ENCODE measurements at places on chromosomes 3 and 15. TPM values are rescaled to one million over a fixed set of nuclear protein-coding genes. Genes with fewer than 3 reads are reported as not detected.

DNA sequence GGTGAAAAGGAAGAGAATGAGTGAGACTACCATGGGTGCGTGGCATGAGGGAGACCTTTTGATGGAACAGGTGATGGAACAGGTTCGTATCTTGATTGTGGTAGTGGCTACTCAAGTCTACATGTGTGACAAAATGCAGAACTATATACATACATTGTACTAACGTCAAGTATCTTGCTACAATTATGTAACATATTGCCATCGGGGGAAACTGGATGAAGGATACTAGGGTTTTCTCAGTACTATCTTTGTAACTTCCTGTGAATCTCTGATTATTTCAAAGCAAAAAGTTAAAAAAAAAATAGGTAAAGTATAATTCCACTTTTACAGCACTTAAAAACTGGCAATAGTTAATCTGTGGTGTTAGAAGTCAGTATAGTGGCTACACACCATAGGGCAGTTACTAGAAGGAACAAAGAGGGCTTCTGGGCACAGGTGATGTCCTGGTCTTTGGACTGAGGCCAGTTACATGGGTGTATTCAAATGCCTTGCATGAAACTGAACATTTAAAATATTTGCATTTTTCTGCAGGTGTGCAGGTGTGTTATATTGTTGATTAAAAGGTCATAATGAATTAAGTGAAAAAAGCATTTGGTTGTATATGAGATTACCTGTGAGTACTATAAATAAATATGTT lies 61.4 kb downstream of the LRRK1 start:
- no peak for DNase-seq

The FRMD5 gene
- total RNA-seq, result 12.2 TPM

The ANKRD63 gene
- 1.4 TPM for total RNA-seq

DNA sequence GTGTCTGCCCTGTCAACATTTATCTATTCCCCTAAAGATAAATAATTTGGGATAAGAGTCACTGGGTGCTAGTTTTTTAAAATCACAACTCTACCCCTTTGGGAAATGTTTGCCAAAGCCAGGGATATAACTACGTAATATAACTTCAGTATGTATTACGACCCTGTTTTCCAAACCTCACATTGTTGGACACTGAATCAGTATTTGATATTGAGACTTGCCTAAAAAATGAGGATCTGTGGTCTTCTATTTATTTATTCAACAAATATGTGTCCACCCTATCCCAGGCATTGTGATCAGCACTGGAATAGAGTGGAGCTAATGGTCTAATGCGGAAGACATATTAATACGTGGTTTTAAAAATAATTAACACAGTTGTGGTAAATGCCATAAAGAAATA lies 4.5 kb upstream of the MGA start:
- DNase-seq, result peak; percentile 65

DNA sequence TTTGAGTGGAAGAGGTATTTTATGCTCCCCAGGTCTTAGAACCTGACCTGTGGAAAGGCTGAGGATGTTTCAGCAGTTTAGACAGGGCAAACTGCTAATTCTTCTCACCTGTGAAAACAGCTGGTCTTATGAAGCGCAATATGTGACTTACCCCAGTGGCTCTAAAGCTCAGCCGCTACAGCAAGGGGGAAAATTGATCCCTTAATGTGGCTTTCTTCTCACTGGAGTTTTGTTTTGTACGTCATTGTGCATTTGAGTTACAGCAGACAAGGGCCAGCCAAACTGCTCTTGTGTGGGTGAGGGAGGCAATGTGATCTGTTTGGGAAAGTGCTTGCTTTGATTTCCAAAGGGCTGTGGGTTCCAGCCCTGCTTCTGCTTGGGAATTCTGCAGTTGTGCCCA lies 293.4 kb upstream of the LRRFIP2 start:
- DNase-seq, result no peak

- peak; percentile 88 for DNase-seq
Measured at GRCh38 chr15:100338971-100339444, 2.8 kb downstream of the ADAMTS17 start.

- no peak for DNase-seq
Measured at GRCh38 chr3:29373131-29373680, 92.3 kb downstream of the RBMS3 start.

GRCh38 chr3:127723011-127723567 lies 50.3 kb downstream of the ABTB1 start:
- no peak for DNase-seq

GRCh38 chr15:92365906-92366305 lies 27.8 kb upstream of the ST8SIA2 start:
- DNase-seq, result no peak

DNA sequence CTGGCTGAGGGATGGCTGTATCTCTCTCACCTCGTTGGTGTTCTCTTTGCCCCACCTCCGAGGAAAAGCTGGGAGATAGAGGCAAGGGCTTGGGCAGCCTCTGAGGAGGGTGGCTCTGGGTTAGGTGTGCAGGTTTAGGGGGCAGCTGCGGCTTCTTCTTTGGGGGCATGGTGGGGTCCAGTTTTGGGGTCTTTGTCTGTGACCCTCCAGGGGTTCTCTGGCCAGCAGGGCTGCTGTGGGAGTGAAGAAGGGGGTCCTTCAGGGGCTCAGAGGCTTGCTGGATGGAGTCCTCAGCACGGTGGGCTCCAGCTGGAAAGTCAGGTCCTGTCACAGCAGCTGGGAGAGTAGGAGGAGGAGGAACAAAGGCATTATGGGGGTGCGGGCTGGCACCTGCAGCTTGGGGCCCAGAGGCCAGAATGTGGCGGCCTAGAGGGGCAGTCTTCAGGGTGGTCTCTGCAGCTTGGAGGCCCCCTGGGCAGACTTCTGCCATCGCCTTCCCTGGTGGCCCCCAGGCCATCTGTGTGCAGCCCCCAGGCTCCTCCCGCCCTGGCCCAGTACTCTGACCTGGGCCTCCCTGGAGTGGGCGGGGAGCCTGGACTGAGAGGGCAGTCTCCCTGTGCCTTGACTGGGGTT lies 7.0 kb downstream of the XIRP1 start:
- DNase-seq, result no peak

DNA sequence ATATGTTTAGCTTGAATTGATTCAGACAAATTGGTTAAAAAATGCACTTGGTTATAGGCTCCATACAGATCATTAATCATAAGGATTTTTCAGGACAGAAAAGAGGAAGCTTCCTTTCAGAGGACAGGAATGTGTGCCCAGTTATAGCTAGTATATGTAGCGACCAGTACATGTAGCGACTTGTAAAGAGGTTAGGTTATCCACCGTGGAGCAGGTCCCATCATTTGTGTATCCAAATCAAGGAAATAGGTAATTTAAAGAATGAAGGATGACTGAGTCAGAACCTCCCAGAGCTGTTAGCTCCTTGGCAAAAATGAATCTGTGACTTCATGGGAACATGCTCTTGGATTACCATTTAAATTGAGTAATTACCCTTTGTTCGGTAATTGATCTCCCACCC lies 15.8 kb upstream of the P2RY12 start:
- no peak for DNase-seq

The RBPMS2 gene
- total RNA-seq, result not detected

- no peak for DNase-seq
Measured at GRCh38 chr3:189902230-189903186, 218.2 kb downstream of the P3H2 start.

The AADACL2 gene
- not detected for total RNA-seq

The GDPGP1 gene
- 6.6 TPM for total RNA-seq

The INSYN1 gene
- total RNA-seq, result not detected

DNA sequence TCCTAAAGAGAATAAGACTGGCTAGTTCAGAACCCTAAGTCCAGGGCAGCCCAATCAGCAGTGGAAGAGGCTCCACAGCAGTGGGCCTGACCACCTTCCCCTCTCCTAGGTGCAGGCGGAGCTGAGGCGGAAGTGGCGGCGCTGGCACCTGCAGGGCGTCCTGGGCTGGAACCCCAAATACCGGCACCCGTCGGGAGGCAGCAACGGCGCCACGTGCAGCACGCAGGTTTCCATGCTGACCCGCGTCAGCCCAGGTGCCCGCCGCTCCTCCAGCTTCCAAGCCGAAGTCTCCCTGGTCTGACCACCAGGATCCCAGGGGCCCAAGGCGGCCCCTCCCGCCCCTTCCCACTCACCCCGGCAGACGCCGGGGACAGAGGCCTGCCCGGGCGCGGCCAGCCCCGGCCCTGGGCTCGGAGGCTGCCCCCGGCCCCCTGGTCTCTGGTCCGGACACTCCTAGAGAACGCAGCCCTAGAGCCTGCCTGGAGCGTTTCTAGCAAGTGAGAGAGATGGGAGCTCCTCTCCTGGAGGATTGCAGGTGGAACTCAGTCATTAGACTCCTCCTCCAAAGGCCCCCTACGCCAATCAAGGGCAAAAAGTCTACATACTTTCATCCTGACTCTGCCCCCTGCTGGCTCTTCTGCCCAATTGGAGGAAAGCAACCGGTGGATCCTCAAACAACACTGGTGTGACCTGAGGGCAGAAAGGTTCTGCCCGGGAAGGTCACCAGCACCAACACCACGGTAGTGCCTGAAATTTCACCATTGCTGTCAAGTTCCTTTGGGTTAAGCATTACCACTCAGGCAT lies 33.7 kb downstream of the VIPR1 start:
- peak; percentile 53 for DNase-seq

GRCh38 chr3:196740481-196741248 lies 1.0 kb downstream of the PAK2 start:
- peak; percentile 68 for DNase-seq

DNA sequence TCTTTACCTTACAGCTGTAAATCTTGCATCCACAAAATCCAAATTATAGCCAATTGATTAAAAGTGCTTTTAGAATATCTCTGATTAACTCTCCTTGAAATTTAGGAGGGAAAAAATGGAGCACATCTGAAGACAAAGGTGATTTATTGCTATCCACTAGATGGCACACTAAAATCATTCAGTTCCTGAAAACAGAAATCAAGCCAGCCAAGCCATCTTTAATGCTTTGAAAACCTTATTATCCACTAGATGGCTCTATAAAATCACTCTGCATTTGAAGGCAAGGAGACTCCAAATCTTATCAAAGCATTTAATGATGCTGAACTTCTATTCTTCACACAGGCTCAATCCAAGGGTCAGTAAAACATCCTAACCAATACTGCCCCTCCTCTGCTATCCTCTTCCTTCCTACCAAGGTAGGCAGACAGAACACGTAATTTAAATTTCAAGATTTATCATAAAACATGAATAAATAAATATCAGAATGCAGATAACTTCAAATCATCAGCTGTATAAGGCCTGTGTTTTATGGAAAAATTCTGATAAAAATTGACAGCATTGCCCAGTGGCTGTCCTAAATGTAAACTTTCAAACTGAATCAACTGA lies 48.4 kb downstream of the GOLIM4 start:
- DNase-seq, result peak; percentile 90

GRCh38 chr15:22951381-22952280 lies 28.5 kb downstream of the CYFIP1 start:
- DNase-seq, result no peak

GRCh38 chr3:106333911-106334618 lies 465.3 kb upstream of the CBLB start:
- peak; percentile 94 for DNase-seq

GRCh38 chr3:4322635-4323034 lies 19.5 kb downstream of the SETMAR start:
- DNase-seq, result peak; percentile 38

GRCh38 chr3:48966876-48967361 lies 23.1 kb upstream of the P4HTM start:
- DNase-seq, result no peak

The CCR8 gene
- total RNA-seq, result not detected

The ZNF717 gene
- total RNA-seq, result 5.2 TPM

GRCh38 chr3:141176775-141177174 lies 54.9 kb upstream of the PXYLP1 start:
- DNase-seq, result no peak

DNA sequence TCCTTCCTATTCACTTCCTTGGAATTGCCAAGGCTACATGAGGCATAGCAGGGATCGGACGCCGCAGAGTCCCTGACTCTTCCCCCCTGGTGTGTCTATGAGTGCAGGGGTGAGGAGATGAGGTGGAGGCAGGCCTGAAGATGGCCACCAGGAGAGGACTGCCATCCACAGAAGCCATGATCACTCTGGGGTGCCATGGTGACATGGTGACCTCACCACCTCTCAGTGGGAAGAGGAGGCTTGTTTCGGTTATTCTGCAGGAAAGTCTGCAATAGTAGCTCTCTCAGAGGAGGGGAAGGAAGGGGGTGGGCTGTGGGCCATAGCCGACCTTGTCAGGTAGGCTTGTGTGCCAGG lies 57.0 kb upstream of the LIMD1 start:
- no peak for DNase-seq

- no peak for DNase-seq
Measured at GRCh38 chr3:136247436-136247835, 2.7 kb upstream of the PCCB start.

GRCh38 chr3:187080799-187081450 lies 58.4 kb downstream of the RPL39L start:
- DNase-seq, result no peak

The GALNT15 gene
- total RNA-seq, result not detected

The DBR1 gene
- total RNA-seq, result 14.0 TPM

The CSPG5 gene
- total RNA-seq, result 0.66 TPM

DNA sequence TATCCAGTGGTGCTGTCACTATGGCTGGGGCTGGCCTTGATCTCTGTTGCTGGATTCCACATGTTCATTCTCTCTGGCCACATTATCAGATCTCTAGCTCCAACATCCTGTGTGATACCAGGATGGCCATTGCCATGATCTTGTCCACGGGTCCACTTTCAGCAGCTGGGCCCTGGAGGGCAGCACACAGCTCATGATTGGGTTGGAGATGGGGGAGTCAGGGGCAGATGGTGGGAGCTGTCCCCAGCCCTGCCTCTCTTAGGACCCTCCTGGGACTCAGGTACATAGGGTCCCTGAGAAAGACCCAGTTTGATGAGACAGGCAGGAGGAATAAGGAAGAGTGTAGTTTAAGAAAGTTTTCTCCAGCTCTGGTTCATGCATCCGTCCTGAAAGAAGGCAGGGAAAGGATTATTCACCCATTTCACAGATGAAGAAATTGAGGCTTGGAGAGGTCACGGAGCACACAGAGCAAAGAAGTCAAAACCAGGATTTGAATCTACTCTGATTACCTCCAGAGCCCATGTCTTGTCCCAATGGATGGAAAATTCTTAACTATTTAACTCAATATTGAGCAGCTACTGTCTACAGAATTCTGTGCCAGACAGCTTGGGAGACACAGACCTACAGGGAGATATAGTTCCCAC lies 100.5 kb downstream of the LINGO1 start:
- DNase-seq, result no peak

GRCh38 chr3:89113893-89114840 lies 6.7 kb downstream of the EPHA3 start:
- peak; percentile 69 for DNase-seq

DNA sequence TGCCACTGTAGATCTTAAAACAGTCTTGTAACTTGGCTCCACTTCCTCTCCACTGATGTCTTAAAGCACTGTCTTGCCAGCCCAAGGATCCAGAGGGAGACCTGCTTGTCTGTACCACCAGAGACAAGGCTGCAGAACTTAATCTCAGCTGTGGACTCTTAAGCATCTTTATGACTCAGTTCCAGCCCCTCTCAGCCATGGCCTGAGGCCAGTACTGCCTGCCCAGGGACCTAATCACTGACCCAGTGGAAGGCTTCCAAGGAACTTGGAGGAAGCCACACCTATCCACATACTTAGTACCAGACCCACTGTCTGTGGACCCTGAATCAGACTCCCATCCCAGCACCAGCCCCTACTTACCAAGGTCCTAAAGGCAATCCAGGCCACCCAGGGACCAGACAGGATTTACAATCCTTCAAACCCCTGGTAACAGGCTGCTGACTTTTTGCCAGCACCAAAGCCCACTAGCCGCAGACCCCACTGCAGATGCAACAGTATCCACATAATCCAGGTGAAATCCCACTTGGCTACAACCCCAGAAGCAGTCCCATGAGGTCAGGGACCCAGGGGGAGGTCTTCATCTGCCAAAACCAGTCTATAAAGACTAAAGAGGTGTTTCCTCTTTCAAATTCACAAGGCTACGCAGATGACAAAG lies 41.9 kb upstream of the PRR20G start:
- DNase-seq, result no peak

GRCh38 chr3:56711344-56711743 lies 28.3 kb upstream of the TASOR start:
- DNase-seq, result no peak

All from PC-3 (cell line).